ENCODE measurements at places on chromosomes 2 and 18.

DNA sequence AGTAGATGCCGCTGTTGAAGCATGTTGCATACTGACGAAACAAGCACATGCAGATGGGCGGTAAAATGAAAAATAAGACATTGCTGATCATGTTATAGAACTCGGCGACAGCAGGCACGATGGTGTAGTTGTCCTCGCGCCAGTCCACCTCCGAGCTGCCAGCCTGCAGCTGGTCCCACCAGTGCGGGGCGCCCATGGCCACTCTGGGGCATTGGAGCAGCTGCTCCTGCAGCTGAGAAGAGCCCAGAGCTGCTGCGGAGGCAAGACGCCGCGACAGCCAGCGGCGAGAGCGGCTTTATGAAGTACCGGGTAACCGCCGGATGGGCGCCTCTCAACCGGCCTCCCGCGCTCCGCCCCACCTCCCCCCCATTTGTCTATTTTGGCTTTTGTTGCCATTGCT is 32.6 kb upstream of the ADAM23 start:
- no peaks in the 10 kb centered on the region for H3K36me3 ChIP-seq
- peaks cover 9% of the 10 kb centered on the region for H3K27me3 ChIP-seq
- H3K27ac ChIP-seq, result no peak overlapping the region

DNA sequence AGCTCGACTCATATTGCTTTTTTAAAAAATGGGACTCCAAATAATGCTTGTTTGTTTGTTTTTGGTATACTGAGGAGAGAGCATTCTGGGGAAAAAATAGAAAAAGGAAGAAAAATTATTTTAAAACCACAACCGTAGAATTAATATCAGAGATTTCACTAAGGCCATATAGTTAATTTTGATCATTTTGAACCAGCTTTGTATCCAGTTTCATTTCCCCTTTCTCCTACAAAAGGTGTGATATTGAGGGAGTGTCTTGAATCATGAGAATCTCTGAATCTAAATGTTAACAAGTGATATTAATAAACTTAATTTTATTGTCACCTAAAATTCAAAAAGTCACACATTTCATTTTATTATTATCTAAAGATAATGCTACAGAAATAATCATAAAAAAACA is 198.5 kb upstream of the GALNT5 start:
- no peaks in the 10 kb centered on the region for H3K4me1 ChIP-seq
- no peaks in the 10 kb centered on the region for H3K36me3 ChIP-seq
- DNase-seq, result no peak

GRCh38 chr2:12074126-12074844 is 327.9 kb downstream of the LPIN1 start:
- H3K36me3 ChIP-seq, result no peaks in the 10 kb centered on the region
- H3K27ac ChIP-seq, result no peak overlapping the region
- no peaks in the 10 kb centered on the region for H3K4me1 ChIP-seq
- no peak for DNase-seq

DNA sequence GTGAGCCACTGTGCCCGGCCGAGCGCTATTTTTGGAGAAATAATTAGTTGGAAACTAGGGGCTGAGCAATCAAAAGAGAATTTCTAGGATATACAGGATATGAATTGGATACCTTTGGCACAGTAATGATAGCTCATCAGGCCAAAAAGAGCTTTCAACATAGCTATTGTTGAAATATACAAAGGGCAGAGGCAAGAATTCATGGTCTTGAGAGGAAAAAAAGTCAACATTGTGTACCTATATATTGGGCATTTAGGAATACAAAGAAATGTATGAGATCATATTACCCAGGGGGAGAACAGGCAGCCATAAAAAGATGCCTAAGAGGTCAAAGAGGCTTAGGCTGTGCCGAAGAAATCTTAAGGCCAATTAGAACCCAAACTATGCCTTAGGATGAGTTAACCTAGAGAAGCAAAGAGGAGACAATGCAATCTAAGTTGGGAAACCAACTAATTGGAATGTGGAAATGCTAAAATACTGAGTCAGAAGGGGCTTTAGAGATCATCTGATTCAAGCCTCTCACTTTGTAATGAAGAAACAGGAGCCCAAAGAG is 99.0 kb downstream of the RBBP8 start:
- H3K27ac ChIP-seq, result no peak overlapping the region
- no peak overlapping the region for H3K4me3 ChIP-seq
- no peaks in the 10 kb centered on the region for H3K27me3 ChIP-seq
- no peak for DNase-seq
- peaks cover 2% of the 10 kb centered on the region for H3K4me1 ChIP-seq
- peaks cover 15% of the 10 kb centered on the region for H3K36me3 ChIP-seq

DNA sequence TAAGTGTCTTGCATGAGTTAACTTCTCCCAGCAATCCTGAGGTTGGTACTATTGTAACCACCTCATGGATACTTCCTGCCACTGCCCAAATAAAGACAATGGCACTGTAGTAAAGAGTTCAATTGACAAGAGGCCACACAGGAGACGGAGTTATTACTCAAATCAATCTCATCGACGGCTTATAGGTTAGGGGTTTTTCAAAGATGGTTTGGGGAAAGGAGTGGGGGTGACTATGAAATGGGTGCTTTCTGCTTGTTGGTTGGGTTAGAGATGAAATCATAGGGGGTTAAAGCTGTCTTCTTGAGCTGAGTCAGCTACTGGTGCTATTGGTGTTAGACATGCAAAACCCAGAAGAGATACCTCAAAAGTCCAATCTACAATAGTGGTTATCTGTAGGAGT is 1258.0 kb upstream of the ZEB2 start:
- H3K4me3 ChIP-seq, result no peak overlapping the region
- no peaks in the 10 kb centered on the region for H3K4me1 ChIP-seq
- no peaks in the 10 kb centered on the region for H3K27me3 ChIP-seq
- no peaks in the 10 kb centered on the region for H3K36me3 ChIP-seq
- no peak for DNase-seq

- no peak for DNase-seq
- no peaks in the 10 kb centered on the region for H3K36me3 ChIP-seq
- no peak overlapping the region for H3K27ac ChIP-seq
- H3K27me3 ChIP-seq, result peaks cover 6% of the 10 kb centered on the region
- H3K4me3 ChIP-seq, result no peak overlapping the region
These were observed 178.1 kb downstream of the MSH2 start for GRCh38 chr2:47580855-47581600.

DNA sequence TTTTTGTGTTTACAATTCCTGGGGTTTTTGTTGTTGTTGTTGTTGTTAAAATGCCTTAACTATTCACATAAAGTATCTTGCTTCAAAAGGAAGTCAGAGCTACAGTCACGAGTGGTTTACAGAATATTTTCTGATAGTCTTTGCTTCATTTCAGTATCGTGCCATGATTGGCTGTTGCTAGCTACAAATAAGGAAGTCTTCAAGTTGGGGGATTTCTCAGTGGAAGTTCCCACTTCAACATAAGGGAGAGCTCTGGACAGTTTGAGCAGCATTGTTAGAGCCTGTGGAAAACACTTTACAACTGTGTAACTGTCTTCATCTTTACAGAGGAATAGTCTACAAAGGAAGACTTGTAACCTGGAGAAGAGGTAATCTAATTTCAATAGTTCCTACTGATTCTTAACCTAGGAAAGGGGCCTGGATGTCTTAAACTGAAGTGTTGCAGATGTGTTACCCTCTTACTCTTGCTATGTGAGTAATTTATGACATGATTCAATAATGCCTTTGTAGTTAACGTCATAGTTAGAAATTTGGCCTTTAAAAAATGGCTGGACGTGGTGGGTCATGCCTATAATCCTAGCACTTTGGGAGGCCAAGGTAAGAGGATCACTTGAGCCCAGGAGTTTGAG is 23.4 kb upstream of the TANK start:
- peaks cover 51% of the 10 kb centered on the region for H3K4me1 ChIP-seq
- DNase-seq, result no peak
- H3K27ac ChIP-seq, result peak overlapping the region; percentile 87
- H3K27me3 ChIP-seq, result no peaks in the 10 kb centered on the region

GRCh38 chr18:48800466-48800865 is 150.3 kb downstream of the SMAD7 start:
- no peaks in the 10 kb centered on the region for H3K27me3 ChIP-seq
- H3K36me3 ChIP-seq, result no peaks in the 10 kb centered on the region
- H3K4me3 ChIP-seq, result no peak overlapping the region

Measured in activated CD4-positive, alpha-beta memory T cell treated with anti-CD3 and anti-CD28 coated beads, Interleukin-2, amount 10 ng/mL, durations not matched to agents 7 days and 5 days (primary cell).